Astrocyte of the spinal cord (primary cell): ENCODE measurements at places on chromosomes 1 and 21.

DNA sequence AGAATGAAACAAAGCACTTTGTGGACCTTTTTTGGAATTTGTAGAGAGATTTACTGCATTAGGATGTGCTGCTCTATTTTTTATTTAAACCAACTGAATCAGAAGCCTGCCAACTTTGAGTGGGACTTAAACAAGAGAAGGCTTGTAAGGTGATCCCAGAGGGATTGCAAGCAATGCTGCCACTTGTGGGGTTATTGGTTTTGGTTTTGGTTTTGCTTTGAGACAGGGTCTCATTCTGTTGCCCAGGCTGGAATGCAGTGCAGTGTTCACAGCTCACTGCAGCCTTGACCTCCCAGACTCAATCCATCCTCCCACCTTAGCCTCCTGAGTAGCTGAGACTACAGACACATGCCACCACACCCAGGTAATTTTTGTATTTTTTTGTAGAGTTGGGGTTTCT is 32.2 kb upstream of the GNG5 start:
- no peak for DNase-seq

- no peak for DNase-seq
Measured at GRCh38 chr21:15514073-15514946, 215.5 kb upstream of the USP25 start.

- peak; percentile 14 for DNase-seq
Measured at GRCh38 chr21:16976193-16976592, 536.6 kb upstream of the CXADR start.

DNA sequence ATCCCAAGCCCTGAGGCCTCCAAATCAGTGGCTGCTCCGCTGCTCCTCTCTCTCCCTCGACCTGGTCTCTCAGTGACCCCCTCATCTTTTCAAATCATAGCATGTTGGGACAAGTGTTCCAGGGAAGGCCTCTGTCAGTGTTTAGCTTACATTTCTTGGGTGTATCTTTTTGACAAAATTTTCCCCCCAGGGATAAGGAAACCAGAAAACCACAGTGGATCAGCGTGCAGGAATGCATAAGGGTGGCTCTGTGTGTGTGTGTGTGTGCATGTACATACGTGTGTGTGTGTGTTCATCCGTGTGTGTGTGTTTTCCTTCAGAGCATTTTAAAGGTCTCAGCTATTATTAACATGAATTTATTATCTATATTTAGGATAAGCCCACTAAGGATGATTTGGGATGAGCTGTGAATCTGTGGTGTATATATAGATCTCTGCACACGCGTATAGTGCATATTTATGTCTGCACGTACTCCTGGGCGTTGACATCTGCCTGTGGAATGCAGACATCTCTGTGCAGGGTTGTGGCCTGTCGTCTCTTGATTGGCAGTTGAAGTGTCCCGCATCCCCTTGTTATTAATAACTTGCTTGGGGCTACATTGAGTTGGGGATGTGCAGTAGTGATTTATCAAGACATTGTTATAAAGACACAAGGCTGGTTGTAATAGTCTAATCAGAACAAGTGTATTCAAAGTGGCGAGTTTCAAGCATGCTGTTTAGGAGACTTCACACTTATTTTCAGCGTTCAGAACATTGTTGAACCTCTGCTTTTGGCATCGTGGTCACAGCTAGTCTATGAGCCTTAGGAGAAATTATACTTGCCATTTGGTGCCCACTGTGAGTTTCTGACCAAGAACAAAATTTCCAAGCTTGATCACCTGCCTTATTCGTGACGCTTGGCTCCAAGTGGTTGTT is 55.6 kb downstream of the GALNT2 start:
- DNase-seq = no peak

GRCh38 chr1:72432645-72433267 is 150.4 kb upstream of the NEGR1 start:
- no peak for DNase-seq

GRCh38 chr1:91897016-91897415 is 11.1 kb upstream of the TGFBR3 start:
- no peak for DNase-seq

GRCh38 chr1:73611681-73612080 is 586.3 kb downstream of the LRRIQ3 start:
- peak; percentile 8 for DNase-seq

GRCh38 chr1:230073371-230074035 is 6.5 kb downstream of the GALNT2 start:
- DNase-seq = peak; percentile 59

- no peak for DNase-seq
Measured at GRCh38 chr1:75202751-75203150, 68.6 kb downstream of the LHX8 start.

DNA sequence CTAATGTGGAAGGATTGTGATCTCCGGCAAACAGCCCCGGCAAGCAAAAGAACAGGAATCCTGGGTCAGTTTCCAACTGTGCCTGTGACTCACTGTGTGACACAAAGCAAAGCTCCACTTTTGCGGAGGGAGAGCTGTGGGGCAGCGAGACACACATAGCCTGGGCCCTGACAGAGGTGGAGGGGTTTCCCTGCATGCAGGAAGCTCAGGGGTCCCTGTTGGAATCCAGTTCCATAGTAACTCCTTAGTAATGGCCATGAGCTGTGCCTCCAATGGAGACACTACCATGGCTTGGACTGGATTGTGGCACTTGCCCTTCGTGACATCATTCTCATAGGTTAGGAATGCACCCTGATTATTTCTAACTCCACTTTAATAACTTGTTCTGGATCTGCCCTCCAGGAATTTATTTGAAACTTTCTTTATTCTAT is 47.0 kb upstream of the ATF3 start:
- peak; percentile 76 for DNase-seq
